ENCODE measurements at places on chromosomes 5 and 9.

- H3K4me3 ChIP-seq: no peak overlapping the region
- H3K4me1 ChIP-seq: no peaks in the 10 kb centered on the region
- H3K27ac ChIP-seq: no peak overlapping the region
- DNase-seq: no peak
- H3K27me3 ChIP-seq: no peaks in the 10 kb centered on the region
- H3K36me3 ChIP-seq: no peaks in the 10 kb centered on the region
Observed at GRCh38 chr9:123518338-123518737, 162.3 kb downstream of the CRB2 start.

- H3K4me3 ChIP-seq: no peak overlapping the region
- DNase-seq: no peak
- H3K4me1 ChIP-seq: no peaks in the 10 kb centered on the region
- H3K27ac ChIP-seq: no peak overlapping the region
Observed at GRCh38 chr9:94928691-94929368, 202.3 kb downstream of the AOPEP start.

GRCh38 chr9:3993773-3994172, 306.1 kb downstream of the GLIS3 start:
- no peaks in the 10 kb centered on the region for H3K36me3 ChIP-seq
- no peak overlapping the region for H3K27ac ChIP-seq
- no peak for DNase-seq

GRCh38 chr9:134678666-134679443, 37.3 kb downstream of the COL5A1 start:
- H3K4me3 ChIP-seq: no peak overlapping the region
- H3K4me1 ChIP-seq: no peaks in the 10 kb centered on the region
- H3K36me3 ChIP-seq: no peaks in the 10 kb centered on the region
- DNase-seq: no peak

DNA sequence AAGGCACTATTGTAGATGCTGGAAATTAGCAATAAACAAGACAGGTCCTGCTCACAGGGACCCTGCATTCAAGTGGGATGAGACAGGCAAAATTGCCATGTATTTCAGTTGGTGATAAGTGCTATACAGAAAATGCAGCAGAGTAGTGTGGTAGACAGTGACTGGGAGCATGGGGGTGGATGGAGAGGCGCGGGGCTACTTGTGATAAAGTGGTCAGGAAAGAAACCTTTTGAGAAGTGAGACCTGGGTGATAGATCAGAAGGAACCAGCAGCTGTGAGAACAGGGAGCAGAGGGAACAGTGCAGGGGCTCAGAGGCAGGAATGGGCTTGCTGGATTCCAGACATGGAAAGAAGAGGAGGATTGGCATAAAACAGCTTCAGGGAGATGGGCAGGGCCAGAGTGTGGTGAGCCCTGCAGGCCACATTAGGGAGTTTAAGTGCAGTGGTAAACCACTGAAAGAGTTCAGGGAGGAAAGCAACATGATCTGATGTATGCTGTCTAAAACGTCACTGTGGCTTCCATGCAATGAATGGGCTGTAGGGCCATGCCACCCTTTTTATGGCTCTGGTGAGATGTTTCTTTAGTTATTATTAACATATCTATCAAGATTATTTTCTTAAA, 7.3 kb downstream of the CRHBP start:
- no peak for DNase-seq
- no peaks in the 10 kb centered on the region for H3K4me1 ChIP-seq
- no peak overlapping the region for H3K4me3 ChIP-seq

DNA sequence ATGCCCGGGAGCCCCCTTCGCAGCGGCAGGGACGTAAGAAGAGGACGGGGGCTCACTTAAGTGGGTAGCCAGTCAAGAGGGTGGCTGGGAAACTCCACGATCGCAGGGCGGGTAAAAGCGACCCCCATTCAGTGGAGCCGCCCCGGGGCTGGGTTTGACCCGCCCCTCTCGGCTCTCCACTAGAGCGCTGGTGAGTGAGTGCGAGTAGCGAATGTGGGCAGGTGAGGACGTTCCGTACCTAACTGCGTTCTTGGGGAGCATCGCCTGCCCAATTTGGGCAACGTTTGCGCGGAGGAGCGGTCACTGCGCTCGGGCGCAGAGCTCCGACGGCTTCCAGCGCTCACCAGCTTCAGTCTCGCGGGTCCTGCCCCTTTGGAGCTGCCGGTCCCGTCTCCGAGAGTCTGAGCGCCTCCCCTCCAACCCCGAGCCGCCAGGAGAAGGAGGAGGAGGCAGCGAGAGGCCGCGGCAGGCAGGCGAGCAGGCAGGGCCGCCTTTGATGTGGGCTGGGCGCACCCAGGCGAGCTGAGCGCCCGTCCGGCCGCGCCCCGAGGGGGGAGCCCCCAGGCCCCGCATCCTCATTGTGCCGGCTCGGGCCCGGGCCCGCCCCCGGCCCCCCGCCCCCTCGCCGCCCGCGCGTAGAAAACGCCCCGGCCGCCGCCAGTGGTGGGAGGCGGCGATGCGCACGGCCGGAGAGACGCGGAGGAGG, at the start of gene FGF18:
Gene FGF18, plus strand, starts transcription at position 666 of the 706 bp plus-strand sequence. CDS start 553 bp downstream, outside the sequence.
- H3K27ac ChIP-seq: no peak within 1 kb of the TSS
- H3K4me1 ChIP-seq: peaks cover 13% of the 10 kb centered on the region
- peak; percentile 74 for DNase-seq
- peaks cover 5% of the 10 kb centered on the region for H3K36me3 ChIP-seq
- no peaks in the 10 kb centered on the region for H3K27me3 ChIP-seq
- H3K4me3 ChIP-seq: no peak within 1 kb of the TSS
